ENCODE measurements at places on chromosomes 1 and 21.

DNA sequence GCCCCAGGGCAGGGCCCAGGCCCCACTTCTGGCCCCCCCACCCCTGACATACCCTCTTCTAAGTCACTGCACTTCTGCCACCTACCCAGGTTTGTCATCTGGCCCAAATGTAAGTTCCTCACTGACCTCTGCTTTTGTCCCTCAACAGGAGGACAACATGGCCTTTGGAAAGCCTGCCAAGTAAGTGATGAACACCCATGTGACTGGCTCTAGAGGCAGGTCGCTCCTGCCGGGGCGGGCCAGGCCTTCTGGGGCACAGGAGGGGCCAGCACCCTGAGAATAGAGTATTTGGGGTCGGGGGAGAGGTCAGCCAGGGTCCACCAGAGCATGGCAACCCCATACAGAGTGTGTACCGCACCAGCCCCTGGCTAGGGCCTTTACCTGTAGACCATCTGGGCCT is 9.9 kb upstream of the SYTL1 start:
- no peak for DNase-seq

- no peak for DNase-seq
These were observed 9.8 kb downstream of the PLA2G4A start for GRCh38 chr1:186838380-186839040.

DNA sequence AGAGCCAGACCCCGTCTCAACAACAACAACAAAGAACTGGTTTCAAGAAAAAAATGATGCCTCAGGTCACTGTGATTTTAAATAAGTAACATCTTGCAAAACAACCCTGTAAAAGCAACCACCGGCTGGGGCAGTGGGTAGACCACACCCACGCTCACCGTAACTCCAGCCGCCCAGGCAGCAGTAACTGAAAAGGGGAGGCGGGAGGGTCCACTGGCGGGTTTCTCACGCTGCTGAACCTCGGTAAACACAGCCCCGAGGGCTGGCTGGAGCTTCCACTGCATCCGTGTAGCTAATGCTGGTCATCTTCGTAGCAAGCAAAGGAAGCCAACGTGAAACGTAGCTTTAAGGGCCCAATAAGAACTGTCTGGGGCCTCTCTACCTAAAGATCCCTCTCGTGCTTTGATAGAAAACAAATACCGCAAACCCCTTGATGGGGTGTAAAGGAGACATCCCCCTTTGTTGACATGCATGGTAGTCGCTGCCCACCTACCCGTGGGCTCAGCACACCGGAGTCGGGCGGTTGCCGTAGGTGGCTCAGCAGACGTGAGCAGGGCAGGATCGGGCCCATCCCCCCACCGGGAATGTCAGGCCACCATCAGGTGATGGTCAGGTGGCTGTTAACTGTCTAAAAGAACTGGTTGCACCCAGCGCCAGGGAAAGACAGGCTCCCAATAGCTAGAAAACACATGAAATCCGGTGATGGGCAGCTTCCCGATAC is 4.2 kb downstream of the C1orf159 start:
- DNase-seq = no peak

GRCh38 chr1:22816067-22816775 is 105.6 kb downstream of the EPHB2 start:
- no peak for DNase-seq

GRCh38 chr1:53834776-53835175 is 3.3 kb downstream of the NDC1 start:
- no peak for DNase-seq

DNA sequence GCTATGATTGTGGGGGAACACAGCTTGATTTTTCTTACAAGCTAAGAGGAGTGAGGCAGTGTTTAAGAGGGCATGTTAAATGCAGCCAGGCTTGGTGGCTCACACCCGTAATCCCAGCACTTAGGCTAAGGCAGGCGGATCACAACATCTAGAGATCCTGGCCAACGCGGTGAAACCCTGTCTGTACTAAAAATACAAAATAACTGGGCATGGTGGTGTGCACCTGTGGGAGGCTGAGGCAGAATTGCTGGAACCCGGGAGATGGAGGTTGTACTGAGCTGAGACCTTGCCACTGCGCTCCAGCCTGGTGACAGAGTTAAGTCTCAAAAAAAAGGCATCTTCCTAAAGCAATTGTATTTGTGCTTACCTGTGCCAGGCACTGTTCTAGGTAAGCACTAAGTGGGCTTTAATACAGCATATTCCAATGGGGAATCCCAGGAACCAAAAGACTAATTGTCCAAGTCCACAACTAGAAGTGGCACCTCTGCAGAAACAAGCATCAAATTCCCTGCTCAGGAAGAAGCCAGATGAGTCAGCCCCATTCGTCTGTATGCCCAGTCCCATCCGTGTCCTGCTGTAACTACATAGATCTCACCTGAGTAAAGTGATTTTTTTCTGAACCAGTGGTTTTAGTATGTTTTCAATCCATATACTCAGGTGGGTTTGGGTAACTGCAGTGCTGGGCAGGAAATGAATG is 4.6 kb downstream of the RCC1 start:
- no peak for DNase-seq

- DNase-seq = no peak
These were observed 30.3 kb downstream of the HOOK1 start for GRCh38 chr1:59845091-59845490.

DNA sequence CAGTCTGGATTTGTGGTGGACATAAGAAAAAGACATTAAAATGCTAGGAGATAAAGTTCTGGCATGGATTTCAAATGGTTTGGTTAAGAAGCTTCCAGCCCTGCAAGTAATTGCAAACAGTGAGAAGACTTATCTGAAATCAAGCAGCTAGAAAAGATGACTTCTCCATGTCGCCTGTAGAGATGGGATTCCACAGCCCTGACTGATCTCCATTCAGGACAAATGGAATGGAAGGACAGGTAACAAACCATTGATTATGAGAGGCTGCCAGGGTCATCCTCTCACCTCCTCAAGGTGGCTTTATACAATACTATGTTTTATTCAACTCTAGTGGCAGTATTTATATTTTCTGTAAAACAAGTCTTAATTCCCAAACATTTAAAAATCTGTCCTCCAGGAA is 237.9 kb downstream of the HLX start:
- DNase-seq = no peak
